Fibroblast of skin of back (primary cell): ENCODE measurements at places on chromosomes 11 and 22.
A peak's percentile ranks its signal among the peaks of the same experiment; 100 is the strongest.

DNA sequence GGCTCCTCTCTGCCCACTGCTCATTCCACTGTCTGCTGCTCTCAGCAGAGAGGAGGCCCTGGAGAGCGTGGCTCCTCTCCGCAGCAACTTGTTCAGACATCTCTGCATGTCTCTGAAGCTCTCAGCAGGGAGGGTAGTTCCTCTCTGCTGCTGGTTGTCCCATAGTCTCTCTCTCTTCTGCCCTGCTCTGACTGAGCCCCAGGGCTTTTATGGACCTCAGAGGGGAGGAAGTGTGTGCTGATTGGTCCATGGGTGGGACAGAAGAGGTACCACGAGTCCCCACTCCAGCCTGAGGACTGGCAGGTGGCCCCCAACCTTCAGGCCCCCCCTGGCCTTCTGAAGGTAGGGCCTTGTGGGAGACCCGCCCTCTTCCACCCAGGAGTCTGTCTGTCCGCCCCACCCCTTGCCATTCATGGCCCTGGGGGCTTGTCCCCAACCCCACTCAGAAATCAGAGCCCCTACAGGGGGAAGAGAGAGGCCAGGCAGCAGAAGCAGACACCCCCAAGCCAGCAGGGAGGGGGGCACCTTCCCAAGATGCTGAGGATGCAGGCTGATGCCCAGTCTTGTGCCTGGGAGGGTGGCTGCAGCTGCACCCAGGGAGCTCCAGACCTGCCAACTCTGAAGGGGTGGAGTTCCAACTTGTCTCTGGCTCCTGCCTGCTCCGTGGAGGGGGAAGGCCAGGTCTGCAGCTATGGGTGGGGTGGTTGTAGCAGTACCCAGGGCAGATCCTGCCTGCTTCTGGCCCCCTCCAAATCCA lies 35.1 kb downstream of the C11orf91 start:
- DNase-seq: no peak

DNA sequence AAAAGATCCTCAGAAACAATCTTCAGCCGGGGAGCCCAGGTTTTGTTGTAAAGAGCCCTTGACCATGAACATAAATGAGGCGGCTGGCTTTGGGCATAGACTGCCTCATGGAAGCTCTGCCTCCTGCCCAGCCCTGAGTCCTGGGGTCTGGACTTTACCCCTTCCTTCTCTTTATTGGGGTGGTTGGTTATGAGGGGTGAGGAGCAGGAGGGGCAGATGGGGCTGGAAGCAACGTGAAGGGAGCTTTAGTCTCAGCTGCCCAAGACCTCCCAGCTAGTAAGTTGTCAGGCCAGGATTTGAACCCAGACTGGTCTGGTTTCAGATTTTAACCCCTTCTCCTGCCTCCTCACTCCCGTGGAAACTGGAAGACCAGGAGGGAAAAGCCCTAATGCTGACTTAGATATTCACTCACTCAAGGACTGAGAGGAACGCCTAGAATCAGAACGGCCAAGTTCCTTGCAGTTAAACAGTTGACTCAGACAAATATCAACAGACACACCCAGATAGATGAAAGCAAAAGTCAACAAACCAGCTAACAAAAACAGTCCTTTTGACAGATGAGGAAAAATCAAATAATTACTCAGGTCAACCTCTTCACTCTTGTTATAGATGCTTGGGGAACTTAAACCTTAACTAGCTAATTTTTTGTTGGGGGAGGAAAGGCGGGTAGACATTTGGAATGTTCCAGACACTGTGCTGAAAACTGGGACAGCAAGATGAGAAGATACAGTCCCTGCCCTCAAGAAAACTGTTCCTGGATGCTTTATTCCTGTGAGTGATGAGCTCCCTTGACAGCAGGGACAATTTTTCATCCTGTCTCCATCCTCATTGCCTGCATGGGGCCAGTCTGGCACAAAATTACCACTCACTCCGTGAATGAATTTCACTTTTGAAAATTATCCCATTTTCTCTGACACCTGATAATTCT lies 20.8 kb upstream of the ARRB1 start:
- no peak for DNase-seq

GRCh38 chr11:127385071-127385470 lies 384.5 kb upstream of the KIRREL3 start:
- DNase-seq: no peak

- DNase-seq: no peak
Observed at GRCh38 chr11:112644410-112645131, 316.6 kb upstream of the NCAM1 start.

GRCh38 chr22:19886605-19887255 lies 32.1 kb upstream of the GNB1L start:
- DNase-seq: peak; percentile 70

- DNase-seq: no peak
Observed at GRCh38 chr11:109553284-109553683, 131.3 kb downstream of the C11orf87 start.

DNA sequence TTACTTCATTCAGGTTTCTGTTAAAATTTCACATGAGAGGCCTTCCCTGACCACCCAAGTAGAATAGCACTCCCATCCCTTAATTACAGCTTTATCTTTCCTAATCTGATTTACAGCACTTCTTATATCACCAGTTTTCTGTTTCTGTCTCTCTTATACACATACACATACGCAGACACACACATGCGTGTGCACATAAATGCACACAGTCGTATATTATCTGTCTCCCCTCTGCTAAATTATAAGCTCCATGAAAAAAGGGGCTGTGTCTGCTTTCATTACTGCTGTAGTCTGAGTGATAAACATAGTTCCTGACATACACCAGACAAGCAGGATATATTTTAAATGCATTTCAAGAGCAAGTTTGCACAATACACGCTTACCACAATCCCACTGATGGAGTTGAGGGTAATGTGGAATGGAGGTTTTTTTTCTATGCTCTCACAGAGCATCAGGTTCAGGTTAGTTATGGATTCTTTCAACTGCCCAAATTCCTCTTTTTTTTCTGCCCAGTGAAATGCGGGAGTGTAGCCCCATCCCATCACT lies 13.7 kb upstream of the TOP3B start:
- DNase-seq: no peak
